ENCODE measurements at places on chromosomes 6 and 20.

DNA sequence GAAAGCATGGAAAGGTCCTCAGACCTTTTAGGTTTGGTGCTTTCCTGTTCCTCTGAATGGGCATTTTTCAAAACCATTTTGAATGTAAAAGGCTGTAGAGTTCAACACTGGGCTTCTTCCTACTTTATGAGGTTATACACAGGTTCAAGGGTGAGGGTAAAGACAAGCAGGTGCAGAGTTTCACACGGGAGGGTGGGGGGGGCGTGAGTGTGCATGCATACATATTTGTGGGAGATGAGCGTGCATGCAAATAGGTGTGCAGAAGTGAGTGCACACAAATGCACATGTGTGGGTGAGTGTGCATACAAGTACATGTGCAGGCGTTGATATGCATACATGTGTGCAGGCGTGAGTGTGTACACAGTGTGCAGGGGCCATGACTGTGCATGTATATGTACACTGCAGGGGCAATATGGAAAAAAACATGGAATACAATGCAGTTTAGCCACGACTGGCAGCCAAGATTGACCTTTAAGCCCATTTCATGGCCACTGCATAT lies 183.1 kb downstream of the GMPR start:
- ATAC-seq: no peak

GRCh38 chr6:138157986-138158638 lies 3.6 kb upstream of the ARFGEF3 start:
- ATAC-seq: no peak

GRCh38 chr20:10637563-10637962 lies 36.2 kb downstream of the JAG1 start:
- no peak for ATAC-seq

GRCh38 chr6:132188556-132189264 lies 212.6 kb downstream of the MOXD1 start:
- ATAC-seq: no peak

GRCh38 chr6:12661432-12662089 lies 55.0 kb upstream of the PHACTR1 start:
- no peak for ATAC-seq

DNA sequence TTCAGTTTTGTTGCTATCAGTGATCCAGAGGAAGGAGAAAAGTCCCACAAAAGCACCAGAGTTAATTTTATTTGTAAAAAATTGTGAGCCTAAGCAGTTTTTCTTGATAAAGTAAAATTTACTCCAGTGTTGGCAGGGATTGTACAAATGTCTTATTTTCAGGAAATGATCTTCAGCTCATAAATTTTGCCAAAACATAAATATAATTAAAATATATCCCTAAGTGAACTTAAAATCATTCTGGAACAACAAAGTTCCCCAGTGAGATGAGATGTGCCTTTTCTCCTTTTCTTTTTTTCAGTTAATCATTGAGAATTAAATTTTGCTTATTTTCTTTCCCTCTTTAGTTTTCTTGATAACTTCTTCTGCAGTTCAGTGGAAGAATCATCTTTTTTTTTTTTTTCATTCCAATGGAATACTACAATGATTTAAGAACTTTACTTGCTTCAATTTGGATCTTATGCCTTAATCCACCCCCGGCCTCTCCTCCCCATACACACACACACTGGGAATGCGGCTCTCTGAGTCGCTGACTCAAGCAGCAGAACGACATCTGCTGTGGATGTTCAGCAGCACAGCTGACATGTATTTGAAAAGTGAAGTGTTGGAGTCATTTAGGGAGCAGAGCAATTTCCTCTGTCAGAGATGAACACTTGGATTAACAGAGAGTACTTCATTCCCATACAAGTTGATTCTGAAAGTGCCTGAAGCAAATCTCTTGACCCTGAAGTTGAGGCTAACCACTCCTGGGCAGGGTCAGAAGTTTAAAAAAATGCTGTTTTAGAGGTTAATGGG lies 27.7 kb upstream of the LAMA4 start:
- peak; percentile 53 for ATAC-seq

- peak; percentile 71 for ATAC-seq
Observed at GRCh38 chr20:47196091-47197081, 160.1 kb downstream of the ZMYND8 start.

DNA sequence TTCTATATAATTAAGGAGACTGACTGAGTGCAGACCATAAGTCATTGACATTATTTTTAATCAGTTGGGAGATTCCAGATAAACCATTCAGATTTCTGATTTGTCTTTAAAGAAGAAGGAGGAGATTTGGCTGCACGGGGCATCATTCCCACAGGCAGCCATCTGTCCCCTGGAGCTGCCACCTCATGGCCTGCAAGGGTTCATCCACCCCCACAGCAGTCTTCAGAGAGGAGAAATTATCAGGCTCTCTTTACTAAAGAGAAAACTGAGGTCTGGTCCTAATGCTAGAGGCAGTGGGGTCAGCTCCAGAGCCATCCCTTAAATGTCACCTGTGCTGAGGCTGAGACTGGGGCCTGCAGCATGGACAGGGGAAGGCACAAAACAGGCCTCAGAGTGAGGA lies 501.3 kb upstream of the SULF2 start:
- ATAC-seq: no peak

- ATAC-seq: no peak
Observed at GRCh38 chr6:37820718-37821079, 1.2 kb downstream of the ZFAND3 start.

DNA sequence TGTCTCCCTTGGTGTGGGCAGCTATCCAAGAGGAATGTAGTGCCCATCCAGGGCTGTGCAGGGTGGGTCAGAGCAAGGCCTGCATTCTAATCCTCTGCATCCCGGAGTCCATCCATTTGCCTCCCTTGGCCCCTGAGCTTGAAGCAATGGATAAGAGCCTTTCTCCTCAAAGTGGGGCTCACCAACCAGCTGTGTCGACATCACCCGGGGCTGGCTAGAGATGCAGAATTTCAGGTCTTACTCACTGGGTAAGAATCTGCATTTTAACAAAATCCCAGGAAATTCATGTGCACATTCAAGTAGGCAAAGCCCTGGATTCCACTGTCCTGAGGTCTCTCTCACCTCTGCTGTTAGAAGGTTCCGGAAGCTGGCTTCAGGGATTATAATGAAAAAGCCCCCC lies 95.3 kb downstream of the MDGA1 start:
- ATAC-seq: no peak

DNA sequence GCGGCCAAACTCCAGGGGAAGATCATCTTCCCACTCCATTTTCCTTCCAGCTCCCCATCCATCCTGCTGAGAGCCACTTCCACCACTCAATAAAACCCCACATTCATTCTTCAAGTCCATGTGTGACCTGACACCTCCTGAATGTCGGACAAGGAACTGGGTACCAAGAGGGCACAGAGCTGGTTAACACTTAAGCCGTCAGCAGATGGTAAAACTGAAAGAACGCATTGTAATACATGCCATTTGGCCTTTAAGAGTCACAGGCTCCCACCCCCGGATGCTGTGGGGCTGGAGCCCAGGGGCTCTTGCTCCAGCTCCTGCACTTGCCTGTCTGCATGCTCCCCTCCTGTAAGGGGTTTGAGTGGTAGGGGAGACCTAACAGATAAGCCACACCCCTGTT lies 753.9 kb downstream of the COL12A1 start:
- ATAC-seq: no peak

DNA sequence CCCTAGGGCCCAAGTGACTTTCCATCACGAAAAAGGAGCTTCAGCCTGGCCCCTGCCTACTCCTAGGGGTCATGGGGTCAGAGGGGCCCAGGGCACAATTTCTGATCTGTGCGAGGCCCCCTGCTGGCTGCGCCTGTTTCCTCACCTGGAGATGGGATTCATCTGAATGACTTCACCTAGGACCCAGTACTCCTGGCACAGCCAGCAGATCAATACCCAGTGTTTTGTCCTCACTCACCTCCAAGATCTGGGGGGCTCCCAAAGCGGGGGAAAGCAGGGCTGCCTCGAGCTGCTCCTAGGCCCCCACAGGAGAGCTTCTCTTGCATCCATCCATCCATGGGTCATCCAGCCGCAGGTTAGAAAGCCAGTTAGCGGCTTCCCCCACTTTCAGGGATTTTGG lies 33.8 kb downstream of the CD40 start:
- no peak for ATAC-seq

DNA sequence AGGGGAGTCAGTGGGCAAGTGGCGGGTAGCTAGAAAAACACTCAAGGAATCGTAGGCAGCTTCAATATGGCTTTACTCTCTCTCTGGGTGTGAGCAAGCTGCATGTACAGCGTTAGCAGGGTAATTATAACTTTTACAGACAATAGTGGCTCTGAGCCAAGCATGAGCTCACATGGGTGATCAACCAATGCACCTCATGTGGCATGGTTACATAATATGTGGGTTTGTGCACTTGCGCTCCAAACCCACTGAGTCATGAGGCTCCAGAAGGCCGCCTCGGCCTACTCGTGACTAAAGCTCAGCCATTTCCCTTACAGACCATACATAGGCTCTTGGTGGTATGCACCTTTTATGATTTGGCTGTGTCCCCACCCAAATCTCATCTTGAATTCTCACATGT lies 78.4 kb upstream of the FBXL4 start:
- ATAC-seq: peak; percentile 80

GRCh38 chr6:104173668-104174067 lies 686.1 kb downstream of the HACE1 start:
- ATAC-seq: no peak

DNA sequence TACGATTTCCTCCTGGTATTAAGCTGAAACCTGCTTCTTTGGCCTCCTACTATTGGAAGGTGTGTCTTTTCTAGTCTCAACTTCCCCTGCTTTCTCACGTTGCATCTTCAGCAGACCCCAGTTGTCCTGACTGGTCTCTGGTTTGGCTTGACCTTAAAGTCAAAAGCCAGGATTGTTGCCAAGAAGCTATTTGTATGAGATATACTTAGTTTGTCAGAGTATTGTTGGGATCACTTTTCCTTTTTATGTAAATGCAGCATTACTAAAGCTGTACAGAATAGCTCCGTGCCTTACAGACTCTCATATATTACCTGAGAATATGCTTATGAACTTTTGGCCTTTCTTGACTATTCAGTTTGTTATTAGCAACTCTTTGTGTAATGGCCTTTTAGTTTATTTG lies 61.1 kb downstream of the TSPYL4 start:
- no peak for ATAC-seq

- ATAC-seq: no peak
Observed at GRCh38 chr6:139857143-139857542, 482.7 kb upstream of the CITED2 start.

DNA sequence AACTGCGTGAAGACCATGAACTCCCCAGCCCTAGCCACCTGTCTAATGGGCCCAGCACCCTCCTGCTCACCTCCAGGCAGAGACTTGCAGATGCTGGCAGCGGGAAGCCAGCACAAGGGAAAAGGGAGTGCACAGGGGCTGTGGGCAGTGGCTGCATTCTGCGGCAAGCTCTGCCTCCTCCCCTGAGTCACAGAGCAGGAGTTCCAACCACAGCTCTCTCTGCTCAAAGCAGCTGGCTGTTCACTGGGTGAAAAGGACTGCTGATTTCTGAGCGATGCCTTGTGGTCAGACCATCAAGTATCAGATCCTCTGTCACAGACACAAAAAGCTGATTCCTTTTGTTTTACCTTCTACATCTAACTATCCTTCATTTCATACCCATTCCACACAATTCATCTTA lies 10.5 kb downstream of the NKX2-2 start:
- no peak for ATAC-seq

- ATAC-seq: peak; percentile 95
Observed at GRCh38 chr6:80454197-80454596, 347.7 kb downstream of the BCKDHB start.

DNA sequence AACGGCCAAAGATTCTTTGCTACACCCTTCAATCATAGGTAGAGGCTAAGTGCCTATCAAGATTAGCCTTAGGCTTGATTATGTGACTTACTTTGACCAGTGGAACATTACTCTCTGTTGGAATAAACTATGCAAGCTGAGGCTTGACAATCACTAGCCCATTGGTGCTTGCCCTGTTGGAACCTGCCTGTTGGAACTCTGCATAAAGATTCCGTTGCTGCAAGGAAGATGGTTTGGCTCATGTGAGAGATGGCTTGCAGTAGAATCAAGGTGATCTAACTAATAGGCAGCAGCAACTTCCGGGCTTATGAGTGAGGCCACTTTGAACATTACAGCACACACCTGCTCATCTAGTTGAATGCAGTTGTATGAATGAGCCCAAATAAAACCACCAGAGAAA lies 227.7 kb upstream of the TSHZ2 start:
- ATAC-seq: peak; percentile 46

GRCh38 chr20:15928946-15929345 lies 644.3 kb downstream of the KIF16B start:
- no peak for ATAC-seq

GRCh38 chr6:110738899-110739365 lies 76.3 kb downstream of the CDK19 start:
- no peak for ATAC-seq

DNA sequence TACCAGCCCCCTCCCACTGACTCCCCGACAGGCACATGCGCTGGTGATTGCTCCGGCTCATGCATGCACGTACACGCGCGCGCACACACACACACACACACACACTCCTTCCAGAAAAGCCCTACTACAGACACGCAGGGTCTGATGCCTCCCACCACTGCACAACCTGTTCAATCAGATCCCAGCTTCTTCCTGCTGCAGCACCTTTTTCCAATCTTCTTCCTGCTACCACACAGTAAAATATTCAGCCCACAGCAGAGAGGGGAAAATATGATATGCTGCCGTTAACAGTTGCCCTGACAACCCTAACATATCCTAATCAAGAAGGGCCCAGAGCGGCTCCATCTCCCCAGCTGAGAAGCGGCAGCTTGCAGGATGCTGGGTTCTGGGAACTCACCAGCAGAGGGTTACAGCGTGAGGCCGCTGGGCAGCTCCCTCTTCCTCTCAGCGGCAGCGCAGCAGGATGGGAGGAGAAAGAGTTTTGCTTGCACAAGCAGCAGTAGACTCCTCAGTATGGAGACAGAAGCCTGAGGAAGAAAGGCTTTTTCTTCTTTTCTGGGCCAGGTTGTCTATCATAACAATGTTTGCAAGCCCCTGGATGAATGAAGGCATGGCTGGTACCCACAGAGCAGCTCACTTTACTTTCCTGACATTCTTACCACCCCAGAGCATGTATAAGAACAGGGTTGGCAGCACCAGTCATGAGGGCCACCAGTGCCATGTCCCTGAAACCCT lies 23.9 kb downstream of the MAP7 start:
- ATAC-seq: peak; percentile 77

GRCh38 chr6:52457096-52457495 lies 37.0 kb downstream of the EFHC1 start:
- ATAC-seq: peak; percentile 68

DNA sequence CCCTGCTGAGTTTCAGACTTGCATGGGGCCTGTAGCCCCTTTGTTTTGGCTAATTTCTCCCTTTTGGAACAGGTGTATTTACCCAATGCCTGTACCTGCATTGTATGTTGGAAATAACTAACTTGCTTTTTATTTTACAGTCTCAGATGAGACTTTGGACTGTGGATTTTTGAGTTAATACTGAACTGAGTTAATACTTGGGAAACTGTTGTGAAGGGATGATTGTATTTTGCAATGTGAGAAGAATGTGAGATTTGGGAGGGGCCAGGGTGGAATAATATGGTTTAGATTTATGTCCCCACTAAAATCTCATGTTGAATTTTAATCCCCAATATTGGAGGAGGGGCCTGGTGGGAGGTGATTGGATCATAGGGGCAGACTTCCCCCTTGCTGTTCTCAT lies 99.1 kb upstream of the IRAK1BP1 start:
- ATAC-seq: no peak
